Stimulated activated CD4-positive, alpha-beta T cell treated with anti-CD3 and anti-CD28 coated beads, Interleukin-2, amount 100 ng/mL, for 4 hours (primary cell): ENCODE measurements at places on chromosomes 13 and 19.
A peak's percentile ranks its signal among the peaks of the same experiment; 100 is the strongest.

- DNase-seq = no peak
These were observed 140.5 kb downstream of the FGF14 start for GRCh38 chr13:102261316-102261715.

- DNase-seq = no peak
These were observed 59.4 kb downstream of the ZNF536 start for GRCh38 chr19:30431591-30431990.

DNA sequence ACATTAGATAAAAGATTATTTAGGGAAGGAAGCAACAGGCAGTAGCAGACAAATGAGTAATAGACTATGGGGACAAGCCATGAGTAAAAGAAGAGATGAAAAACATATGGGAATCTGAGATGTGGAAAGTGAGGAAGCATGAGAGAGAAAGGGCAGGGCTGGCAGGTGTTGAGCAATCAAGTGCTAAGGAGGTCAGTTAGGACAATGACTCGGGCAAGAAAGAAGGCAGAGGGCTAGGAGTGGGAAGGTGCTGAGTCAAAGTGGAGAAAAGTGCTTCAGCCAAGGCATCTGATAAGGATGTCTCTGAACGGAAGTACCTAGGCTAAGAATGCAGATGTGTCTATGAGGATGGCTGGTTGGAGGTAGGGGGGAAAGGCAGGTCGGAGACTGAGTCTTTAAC is 291.9 kb upstream of the HTR2A start:
- no peak for DNase-seq

GRCh38 chr13:98976338-98976737 is 1.5 kb downstream of the DOCK9 start:
- DNase-seq = no peak

GRCh38 chr19:16361926-16362325 is 37.3 kb downstream of the KLF2 start:
- no peak for DNase-seq

GRCh38 chr19:1407528-1408299 is at the start of gene DAZAP1:
Gene DAZAP1 (plus strand): TSS chr19:1407586. CDS start chr19:1407774, 188 bp downstream.
- DNase-seq = peak; percentile 18

DNA sequence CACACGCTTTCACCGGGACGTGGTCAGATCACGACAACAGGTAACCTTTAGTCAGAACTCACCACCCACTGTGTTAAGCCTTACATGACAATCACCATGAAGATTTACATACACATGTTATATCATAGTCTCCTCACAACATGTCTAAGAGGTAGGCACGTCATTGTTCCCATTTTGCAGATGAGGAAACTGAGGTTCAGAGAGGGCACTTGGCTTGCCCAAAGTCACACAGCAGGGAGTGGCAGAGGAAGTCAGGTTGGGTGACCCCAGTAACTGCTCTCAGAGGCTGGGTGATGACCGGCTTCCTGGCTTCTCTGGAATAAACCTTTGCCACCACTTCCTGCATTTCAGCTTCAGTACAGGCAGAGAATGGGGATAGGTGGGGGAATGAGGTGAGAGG is 5.3 kb downstream of the KLK10 start:
- DNase-seq = no peak

GRCh38 chr19:29260477-29261317 is 47.7 kb upstream of the UQCRFS1 start:
- DNase-seq = no peak

DNA sequence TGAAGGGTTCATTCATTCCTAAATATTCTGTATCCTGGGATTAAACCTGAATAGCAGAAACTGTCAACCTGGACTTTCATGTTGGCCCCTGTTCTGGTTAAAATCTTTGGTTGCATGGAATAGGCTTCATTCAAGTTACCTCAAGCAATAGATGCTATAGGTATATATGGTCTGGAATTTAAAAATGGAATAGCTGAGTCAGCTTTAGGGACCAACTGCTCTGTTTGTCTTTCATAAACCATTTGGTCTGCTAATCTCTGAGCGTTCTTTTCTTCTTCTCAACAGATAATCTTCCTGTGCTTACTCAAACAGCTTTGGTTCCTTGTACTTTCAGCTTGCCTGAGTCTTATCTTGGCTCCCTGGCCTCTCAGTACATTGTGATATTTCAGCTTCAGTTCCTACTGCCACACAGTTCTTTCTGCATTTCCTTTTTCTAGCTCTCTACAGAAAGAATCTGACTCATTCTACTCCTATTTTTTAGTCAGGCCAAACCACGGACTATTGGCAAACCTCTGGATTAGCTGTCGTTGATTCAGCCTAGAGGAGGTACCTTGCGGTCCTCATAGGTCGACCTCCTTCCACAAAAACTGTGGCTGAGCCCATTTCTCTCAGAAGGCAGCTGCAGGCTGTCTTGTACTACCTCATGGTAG is 35.9 kb upstream of the MAB21L1 start:
- DNase-seq = no peak

DNA sequence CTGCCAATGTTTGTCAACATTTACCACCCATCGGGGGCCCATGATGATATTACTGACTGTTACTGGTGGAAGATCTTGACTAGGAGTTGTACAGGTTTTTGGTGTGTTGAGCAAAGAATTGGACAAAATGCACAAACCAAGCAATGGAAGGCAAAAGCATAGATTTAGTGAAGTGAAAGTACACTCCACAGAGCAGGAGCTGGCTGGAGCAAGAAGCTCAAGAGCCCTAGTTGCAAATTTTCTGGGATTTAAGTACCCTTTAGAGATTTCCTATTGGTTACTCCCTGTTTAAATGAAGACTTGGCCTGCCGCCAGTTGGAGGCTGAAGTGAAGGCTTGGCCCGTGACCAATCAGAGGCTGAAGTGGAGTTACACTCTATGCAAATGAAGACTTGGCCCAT is 128.6 kb upstream of the KL start:
- no peak for DNase-seq

DNA sequence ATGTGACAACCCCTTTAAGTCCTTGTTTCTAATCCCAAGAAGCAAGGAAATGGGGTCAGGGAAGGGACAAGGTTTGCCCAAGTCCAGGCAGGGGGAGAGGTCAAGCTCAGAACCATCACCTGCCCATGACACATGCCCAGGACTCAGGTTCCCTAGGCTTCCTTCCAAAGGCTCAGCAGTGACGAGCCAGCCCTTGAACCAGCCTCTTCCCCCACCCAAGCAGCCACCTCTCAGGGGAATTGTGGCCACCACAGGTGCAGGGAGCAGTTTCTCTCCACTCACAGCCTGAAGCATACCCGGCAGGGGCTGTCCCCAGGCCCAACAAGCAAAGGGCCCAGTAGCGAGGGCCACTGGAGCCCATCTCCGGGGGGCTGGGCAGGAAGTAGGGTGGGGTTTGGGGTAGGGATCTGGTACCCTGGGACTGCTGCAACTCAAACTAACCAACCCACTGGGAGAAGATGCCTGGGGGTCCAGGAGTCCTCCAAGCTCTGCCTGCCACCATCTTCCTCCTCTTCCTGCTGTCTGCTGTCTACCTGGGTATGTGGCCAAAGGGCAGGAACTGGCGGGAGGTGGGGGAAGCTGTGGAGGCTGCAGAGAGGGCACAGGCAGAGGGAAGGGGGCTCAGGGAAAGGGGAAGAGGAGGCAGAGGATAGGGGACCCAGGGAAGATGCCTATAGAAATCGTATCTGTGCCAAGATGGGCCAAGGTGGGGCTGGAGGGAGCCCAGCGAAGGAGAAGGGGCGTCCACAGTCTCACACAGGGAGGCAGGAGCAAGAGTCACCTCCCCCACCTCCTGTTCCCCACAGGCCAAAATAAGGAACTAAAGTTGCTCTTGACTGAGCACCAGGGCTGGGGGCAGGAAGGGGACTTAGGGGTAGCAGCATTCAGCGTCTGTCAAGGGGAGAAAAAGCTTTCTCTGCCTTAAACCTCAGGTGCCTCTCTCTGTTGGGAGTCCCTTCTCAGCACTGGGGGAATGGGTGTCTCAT is at the start of gene CD79A:
Gene CD79A (plus strand): TSS at position 433 of the 986 bp plus-strand sequence. CDS start 26 bp downstream, at position 459.
- no peak for DNase-seq

DNA sequence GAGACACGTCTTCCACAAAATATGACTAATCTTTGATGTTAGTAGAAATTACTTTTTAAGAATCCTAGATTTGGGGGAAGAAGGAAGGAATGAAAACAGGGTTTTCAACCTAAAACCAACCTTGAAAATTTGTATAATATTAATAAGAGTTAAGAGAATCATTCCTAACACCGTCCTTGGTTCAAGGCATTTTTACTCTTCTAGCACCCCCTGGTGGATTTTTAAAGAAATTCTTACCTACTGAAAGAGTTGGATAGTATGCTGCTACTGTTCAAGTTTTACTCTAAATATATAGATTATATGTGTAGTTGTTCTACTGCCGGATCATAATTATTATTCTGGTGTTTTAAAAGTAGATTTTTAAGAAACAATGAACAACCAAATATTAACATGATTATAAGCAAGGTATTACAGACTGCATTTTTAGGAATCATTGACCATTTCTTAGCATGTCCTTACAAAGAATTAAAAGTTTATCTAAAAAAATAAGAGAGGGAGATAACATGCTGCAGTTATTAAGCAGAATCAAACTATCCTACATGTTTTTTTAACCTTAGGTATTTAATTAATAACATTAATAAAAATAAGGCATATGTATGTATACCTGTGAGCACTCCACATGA is 7.4 kb upstream of the SLITRK6 start:
- no peak for DNase-seq

GRCh38 chr13:95256091-95256490 is 45.2 kb downstream of the ABCC4 start:
- no peak for DNase-seq

DNA sequence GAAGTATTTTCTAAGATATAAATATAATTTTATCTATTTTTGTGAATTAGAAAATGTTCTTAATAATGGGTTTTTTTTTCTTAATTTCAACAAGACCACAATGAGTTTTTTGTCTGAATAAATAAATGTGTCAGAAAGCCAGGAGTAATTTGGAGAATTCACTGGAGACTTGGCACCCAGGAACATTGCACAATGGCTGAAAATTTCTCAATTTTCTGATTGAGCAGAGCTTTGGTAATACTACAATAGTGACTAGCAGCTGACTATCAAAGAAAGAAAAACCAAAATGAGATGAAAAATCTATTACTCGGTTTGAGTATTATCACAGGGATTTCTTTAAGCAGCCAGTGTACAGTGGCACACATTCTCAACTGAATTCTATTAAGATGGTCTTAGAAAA is 394.4 kb upstream of the PCDH20 start:
- DNase-seq = no peak

- no peak for DNase-seq
These were observed 6.5 kb downstream of the PIAS4 start for GRCh38 chr19:4013886-4014540.

- no peak for DNase-seq
These were observed 135.6 kb downstream of the NUFIP1 start for GRCh38 chr13:44853641-44854040.

DNA sequence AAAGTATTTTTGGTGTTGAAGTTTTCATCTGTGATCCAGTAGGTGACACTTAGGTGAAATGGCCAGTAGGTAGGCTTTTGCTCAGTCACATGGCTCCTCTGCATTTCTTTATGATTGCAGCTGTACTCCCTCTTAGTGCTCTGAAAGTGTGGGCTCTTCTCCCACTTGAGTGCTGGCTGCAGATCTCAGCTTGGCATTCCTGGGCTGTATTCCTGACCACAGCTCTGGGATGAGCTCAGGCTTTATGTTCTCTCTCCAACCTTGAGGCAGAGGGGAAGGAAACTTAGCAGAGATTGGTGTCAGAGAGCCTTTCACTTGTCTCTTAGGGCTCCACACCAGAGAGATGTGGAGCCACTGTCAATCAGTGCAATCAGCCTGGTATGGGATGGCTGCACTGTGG is 254.3 kb downstream of the NDFIP2 start:
- DNase-seq = no peak

GRCh38 chr19:18433015-18433691 is 4.8 kb downstream of the ISYNA1 start:
- DNase-seq = peak; percentile 66

DNA sequence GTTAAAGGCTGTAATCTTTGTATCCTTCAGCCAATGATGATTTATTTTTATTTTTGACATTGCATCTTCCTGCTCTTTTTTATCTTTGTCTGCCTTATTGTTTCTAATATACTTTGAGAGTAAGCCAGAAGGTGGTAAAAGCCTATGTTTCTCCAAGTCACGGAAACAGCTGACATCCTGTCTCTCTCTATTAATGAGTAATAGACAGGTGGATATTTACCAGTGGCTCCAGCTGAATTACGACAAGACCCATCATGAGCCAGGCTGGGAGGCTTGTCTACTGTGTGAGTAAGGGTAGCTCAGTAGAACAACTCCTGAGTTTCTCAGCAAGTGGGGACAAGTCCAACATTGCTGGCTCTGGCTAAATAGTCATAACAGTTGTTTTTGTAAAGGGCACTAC is 166.6 kb downstream of the NDFIP2 start:
- no peak for DNase-seq

GRCh38 chr19:16406356-16406755 is 65.4 kb downstream of the EPS15L1 start:
- no peak for DNase-seq

DNA sequence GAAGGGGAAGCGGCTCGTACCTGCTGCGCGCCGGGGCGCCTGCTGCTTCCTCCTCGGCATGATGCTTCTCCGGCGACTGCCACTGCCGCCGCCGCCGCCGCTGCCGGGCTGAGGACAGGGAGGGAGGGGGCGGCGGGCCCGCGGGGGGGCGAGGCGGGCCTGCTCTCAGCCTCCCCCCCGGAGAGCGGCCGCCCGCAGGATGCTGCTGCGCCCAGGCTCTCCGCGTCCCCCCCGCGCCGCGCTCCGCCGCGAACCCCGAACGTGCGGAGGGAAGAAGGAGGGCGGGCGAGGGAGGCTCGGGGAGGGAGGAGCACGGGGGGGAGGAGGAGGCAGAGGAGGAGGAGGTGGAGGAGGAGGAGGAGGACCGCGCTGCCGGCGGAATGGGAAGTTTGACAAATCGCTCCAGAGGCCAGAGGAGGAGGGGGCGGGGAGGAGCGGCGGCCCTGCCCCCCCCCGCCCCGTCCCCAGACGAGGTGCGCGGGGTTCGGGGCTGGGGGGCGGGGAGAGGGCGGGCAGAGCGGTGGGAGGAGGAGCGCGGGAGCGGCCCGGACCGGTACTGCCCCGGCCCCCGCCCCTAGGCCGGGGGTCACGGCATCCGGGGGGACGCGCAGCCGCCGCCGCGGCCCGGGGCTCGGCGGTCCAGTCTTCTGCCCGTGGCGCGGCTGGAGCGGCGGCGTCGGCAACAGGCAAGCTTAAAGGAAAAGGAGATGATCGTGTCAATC is at the start of gene TSHZ3:
Gene TSHZ3 (minus strand): TSS at position 277 of the 722 bp plus-strand sequence. CDS start 217 bp downstream, at position 60.
- peak; percentile 66 for DNase-seq

- no peak for DNase-seq
These were observed 61.3 kb downstream of the CELF5 start for GRCh38 chr19:3285647-3286176.
